ENCODE measurements at places on chromosomes 4 and X. TPM values are rescaled to one million over a fixed set of nuclear protein-coding genes. Genes with fewer than 3 reads are reported as not detected.

CCNB3 gene
- total RNA-seq = 0.30 TPM

SUPT20HL1 gene
- not detected for total RNA-seq

COL4A6 gene
- not detected for total RNA-seq

FAM47C gene
- not detected for total RNA-seq

CDKL5 gene
- total RNA-seq = 5.9 TPM

CFAP47 gene
- total RNA-seq = not detected

SLC7A11 gene
- 0.34 TPM for total RNA-seq

OPRPN gene
- total RNA-seq = not detected

DNA sequence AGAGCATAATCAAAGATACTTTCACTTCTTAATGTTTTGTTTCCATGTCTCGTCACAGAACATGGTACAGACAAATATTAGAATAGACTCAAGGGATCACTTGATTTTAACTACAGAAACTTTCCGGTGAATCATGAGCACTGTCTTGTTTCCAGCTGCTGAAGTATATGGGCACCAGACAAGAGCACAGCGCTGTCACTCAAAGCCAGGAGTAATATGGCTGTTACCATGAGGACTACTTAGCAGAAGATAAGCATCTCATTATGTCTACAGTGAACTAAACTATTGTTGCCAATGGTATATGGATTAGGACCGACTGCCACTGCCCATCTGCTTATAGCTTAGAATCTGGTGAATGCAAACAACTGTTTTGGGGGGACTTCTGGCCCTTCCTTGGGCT is 34.3 kb downstream of the MECP2 start:
- peaks cover 20% of the 10 kb centered on the region for H3K4me1 ChIP-seq
- no peaks in the 10 kb centered on the region for H3K27me3 ChIP-seq
- no peak overlapping the region for H3K4me3 ChIP-seq
- peaks cover 3% of the 10 kb centered on the region for H3K36me3 ChIP-seq
- no peak for DNase-seq
- H3K27ac ChIP-seq = peak overlapping the region; percentile 44

GRCh38 chrX:95058815-95059214 is 1384.8 kb downstream of the FAM133A start:
- H3K36me3 ChIP-seq = no peaks in the 10 kb centered on the region
- no peak for DNase-seq
- H3K27me3 ChIP-seq = no peaks in the 10 kb centered on the region
- no peak overlapping the region for H3K27ac ChIP-seq

DNA sequence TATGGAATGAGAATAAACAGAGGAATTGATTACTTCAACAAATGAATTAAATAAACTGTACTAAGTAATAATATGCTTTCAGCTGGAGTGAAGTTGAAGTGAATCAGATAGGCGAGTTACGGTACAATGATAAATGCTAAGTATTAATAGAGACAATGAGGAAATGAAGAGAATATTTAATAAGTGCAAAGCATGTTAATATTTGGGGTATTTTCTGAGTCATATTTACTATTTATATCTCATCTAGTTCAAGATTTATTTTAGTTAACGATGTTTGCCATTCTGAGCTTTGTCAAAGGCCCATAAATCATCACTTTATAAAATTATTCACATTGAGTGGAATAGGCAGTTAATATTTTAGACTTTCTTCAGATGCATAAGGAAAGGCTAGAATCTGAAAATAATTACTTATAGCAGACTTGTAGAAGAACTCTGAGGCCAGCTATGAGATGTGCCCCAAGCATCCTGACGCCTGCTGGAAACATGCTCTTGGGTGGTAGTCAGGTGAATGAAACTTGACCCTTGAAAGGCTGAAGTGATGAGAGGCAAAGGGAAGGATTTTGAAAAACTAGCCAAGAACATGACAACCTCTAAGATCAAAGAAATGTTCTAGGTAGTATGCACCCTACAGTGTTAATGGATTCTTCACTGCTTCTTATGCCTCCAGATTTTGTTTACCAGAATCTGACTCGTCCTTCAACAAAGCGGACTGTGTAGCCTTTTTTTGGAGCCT is 133.8 kb upstream of the STIM2 start:
- no peaks in the 10 kb centered on the region for H3K36me3 ChIP-seq
- H3K4me1 ChIP-seq = peaks cover 5% of the 10 kb centered on the region
- no peak for DNase-seq

DNA sequence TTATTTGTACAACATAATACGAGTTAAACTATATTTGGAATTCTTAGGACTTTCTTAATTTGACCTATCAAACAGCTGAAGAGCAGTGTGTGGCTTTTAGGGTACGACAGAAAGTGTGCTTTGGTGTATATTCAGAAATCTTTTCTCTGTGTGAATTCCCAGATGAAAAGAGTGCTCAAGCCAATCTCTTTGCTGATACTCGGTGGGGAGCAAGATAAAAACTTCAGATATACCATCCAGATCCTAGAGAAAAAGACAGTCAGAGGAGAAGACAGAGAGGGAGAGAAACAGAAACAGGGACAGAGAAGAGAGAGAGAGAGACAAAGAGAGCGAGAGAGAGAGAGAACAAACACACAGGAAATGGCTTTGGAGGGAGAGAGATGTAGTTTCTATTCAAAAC is 658.3 kb upstream of the CPEB2 start:
- no peak overlapping the region for H3K4me3 ChIP-seq
- no peak for DNase-seq
- H3K36me3 ChIP-seq = no peaks in the 10 kb centered on the region
- H3K4me1 ChIP-seq = no peaks in the 10 kb centered on the region
- no peaks in the 10 kb centered on the region for H3K27me3 ChIP-seq

DNA sequence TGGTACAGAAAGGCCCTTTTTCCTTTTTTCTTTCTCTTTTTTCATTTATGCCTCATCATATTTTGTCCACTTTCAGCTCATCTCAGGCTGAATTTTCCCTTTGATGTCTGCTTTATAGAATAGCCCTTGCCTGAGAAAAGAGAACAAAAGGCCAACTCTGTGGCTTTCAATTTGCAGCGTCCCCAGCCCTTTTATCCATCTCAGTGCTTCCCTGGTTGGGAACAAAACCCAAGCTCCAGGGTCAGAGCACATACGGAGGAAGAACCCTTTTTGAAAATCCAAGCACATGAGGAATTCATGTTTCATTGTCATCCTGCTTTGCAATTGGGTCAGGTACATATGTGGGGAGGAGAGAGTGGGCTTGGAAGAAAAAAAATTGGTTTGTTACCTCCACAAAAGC is 47.5 kb downstream of the TMEM164 start:
- no peaks in the 10 kb centered on the region for H3K36me3 ChIP-seq
- no peaks in the 10 kb centered on the region for H3K27me3 ChIP-seq
- H3K27ac ChIP-seq = no peak overlapping the region
- H3K4me3 ChIP-seq = no peak overlapping the region

DNA sequence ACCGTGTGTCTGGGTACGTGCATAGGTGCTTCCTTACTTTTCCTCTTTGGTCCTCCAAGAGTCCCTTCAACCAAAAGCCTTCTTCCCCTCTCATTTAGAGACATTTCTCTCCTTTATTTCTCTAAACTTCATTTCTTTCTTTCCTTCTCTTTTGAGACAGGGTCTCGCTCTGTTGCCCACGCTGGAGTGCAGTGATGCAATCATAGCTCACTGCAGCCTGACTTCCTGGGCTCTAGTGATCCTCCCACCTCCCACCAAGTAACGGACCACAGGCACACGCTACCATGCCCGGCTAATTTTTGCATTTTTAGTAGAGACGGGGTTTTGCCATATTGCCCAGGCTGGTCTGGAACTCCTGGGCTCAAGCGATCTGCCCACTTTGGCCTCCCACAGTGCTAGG is 42.2 kb downstream of the ACOX3 start:
- no peak for DNase-seq
- H3K36me3 ChIP-seq = peaks cover 30% of the 10 kb centered on the region
- H3K4me1 ChIP-seq = no peaks in the 10 kb centered on the region
- H3K27ac ChIP-seq = no peak overlapping the region
- no peaks in the 10 kb centered on the region for H3K27me3 ChIP-seq

DNA sequence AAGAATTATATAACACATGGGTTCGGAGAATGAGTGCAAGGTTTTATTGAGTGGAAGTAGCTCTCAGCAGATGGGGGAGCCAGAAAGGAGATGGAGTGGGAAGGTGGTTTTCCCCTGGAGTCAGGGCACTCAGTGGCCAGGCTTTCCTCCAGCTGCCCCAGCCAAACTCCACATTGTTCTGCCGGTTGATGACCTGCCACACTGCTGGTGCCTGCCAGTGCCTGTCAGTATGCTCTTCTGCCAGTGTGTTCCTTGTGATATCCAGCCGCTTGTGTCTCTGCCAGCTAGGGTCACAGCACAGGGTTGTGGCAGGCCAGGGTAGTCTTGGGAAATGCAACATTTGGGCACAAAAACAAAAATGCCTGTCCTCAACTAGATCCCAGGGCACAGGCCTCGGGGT is 604.8 kb upstream of the TECRL start:
- H3K36me3 ChIP-seq = no peaks in the 10 kb centered on the region
- no peak overlapping the region for H3K27ac ChIP-seq
- no peak overlapping the region for H3K4me3 ChIP-seq
- no peak for DNase-seq
- H3K4me1 ChIP-seq = no peaks in the 10 kb centered on the region
- no peaks in the 10 kb centered on the region for H3K27me3 ChIP-seq

GRCh38 chrX:128929271-128930057 is 593.8 kb downstream of the SMARCA1 start:
- no peak for DNase-seq
- H3K4me3 ChIP-seq = no peak overlapping the region
- H3K4me1 ChIP-seq = no peaks in the 10 kb centered on the region
- no peak overlapping the region for H3K27ac ChIP-seq
- no peaks in the 10 kb centered on the region for H3K36me3 ChIP-seq
- H3K27me3 ChIP-seq = no peaks in the 10 kb centered on the region

- H3K4me1 ChIP-seq = no peaks in the 10 kb centered on the region
- DNase-seq = no peak
- H3K36me3 ChIP-seq = no peaks in the 10 kb centered on the region
- no peak overlapping the region for H3K4me3 ChIP-seq
- no peaks in the 10 kb centered on the region for H3K27me3 ChIP-seq
These were observed 29.6 kb downstream of the HERC3 start for GRCh38 chr4:88621763-88622327.

All from naive thymus-derived CD4-positive, alpha-beta T cell (primary cell).